ENCODE measurements at places on chromosomes 11 and 22. TPM values are rescaled to one million over a fixed set of nuclear protein-coding genes. Genes with fewer than 3 reads are reported as not detected.
A peak's percentile ranks its signal among the peaks of the same experiment; 100 is the strongest.

DNA sequence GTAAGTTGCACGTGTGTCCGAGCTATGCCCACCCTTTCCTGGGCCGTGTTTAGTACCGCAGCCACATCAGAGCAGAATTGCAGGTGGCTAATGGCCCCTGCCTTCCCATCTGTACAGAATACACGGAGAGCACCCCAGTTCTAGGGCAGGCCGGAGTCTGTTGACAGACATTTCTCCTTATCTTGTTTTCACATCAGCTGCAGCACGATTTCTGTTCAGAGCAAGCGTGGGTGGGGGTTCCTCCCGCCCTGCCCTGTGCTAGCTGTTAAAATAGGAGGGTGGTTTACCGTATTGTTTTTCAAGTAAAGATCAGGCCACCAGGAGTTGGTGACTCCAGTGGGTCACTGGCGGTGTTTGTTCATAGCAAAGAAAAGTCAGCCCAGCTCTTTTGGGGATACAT lies 41.1 kb downstream of the UBASH3B start:
- no peak for DNase-seq

GRCh38 chr11:106234794-106235193 lies 157.3 kb downstream of the AASDHPPT start:
- DNase-seq, result no peak

DNA sequence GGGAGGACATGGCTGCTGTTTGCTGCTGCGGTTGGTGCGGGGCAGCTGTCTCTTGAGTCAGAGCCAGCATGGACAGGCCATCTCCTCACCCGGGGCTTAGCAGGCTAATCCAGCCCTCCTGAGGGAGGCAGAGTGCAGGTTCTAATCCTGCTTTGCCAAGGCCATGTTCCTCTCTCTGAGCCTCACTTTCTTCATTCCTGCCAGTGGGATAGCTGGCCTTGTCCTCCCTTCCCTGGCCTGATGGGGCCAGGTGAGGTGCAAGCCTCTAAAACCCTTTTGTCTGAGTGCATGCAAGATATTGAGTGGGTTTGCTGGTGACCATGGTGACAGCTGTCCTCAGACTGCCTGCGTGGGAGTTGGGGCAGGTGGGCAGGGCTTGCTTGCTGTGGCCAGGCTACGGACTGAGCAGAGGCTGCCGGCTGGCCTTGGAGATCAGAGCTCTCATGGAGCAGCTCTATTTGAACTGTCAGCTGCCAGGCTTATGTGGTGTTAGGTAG lies 3.6 kb downstream of the USP35 start:
- DNase-seq, result no peak

DNA sequence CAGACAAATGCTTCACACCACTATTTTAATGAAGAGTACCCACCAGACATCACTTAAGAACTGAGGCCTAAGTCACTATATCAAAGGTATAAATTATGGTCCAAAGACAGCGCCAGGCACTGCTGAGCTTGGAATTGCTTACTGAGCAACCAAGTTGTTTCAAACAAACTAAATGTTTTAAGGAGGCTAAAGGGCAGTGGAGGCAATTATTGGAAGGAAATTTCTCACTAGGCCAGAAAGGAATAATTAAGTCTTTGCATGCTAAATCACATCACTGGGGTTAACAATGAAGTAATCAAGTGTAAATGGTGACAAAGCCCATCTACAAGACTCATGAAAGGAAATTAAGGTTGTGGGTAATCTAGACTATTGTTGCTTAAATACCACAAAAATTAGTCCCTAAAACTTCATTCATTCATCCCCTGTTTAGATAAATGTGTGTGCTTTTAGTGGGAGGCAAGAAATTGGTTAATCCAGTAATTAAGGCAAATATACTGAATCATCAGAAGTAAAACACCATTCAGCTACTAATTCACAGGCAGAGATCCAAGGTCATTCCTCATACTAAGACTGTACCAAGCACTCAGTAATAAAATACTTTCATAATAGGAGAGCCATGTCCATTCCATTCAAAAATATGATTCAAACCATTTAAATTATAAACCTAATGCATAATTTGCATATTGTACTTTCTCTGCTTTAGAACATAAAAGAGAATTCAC lies 21.2 kb downstream of the LGR4 start:
- DNase-seq, result peak; percentile 77

GRCh38 chr22:44931077-44931540 lies 78.7 kb downstream of the PHF21B start:
- DNase-seq, result no peak

DNA sequence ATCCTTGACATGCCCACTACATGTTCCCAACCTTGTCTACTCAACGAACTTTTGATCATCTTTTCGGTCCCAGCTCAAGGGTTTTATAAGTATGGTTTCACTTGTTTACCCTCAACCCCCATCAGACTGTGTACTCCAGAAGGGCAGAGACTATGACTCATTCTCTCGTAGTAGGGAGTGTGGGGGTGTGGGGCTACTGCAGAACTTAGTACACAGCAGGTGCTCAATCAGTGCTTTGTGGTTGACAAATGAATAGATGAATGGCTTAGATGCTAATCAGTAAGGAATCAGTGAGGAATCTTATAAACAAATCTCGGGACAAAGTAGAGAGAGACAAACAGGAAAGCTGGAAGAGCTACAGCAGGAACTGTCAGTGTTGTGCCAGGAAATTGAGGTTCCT lies 151.7 kb upstream of the PLET1 start:
- peak; percentile 83 for DNase-seq

RIMBP3C gene
- 1.9 TPM for total RNA-seq

DNA sequence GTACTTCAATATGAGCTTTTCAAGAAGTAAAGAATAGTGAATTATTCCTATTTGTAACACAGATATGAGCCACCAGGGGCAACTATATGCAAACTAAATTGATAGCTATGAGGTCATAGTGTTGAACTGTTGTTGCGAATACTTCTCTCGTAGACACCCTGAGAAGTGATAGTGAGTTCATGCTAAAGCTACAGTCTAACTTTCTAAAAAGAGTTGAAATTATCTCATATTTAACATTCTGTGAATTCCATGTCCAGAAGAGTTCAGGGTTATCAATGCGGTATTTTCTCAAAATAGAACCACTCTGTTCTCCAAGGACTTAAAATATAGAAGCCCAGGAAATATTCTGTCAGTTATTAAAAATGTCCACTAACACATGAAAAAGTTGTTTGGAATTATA lies 185.4 kb downstream of the AASDHPPT start:
- no peak for DNase-seq

DNA sequence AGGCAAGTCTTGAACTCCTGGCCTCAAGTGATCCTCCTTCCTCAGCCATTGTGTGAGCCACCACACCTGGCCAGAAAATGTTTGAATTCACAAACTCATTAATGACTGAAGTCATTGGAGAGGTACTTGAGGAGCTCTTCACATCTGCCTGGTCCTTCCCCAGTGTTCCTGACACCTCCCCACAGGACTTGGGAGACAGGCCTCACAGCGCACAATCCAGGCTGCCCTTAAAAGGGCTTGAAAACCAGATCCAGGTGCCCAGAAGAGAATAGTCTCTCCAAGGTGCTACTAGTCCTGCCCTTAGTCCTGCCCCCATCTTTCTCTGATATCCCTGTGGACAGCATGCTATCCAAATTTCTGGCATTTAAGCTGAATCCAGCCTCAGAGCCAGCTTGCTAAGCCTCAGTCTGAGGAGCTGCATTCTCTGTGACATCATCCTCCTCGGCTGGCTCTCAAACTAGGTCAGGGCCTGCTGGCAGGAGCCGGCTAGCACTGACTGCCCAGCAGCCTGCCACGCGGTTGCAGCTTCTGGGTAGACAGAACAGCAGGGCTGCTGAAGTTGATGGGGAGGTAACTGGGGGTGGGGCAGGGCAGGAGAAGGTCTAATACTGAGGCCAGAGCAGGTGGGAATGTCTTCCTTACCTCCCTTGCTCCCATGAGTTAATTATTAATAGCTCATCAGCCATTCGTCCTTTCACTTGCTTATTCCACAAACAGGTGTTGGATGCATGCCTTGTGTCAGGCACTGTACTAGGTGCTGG lies 35.3 kb upstream of the NECTIN1 start:
- DNase-seq, result no peak

DNA sequence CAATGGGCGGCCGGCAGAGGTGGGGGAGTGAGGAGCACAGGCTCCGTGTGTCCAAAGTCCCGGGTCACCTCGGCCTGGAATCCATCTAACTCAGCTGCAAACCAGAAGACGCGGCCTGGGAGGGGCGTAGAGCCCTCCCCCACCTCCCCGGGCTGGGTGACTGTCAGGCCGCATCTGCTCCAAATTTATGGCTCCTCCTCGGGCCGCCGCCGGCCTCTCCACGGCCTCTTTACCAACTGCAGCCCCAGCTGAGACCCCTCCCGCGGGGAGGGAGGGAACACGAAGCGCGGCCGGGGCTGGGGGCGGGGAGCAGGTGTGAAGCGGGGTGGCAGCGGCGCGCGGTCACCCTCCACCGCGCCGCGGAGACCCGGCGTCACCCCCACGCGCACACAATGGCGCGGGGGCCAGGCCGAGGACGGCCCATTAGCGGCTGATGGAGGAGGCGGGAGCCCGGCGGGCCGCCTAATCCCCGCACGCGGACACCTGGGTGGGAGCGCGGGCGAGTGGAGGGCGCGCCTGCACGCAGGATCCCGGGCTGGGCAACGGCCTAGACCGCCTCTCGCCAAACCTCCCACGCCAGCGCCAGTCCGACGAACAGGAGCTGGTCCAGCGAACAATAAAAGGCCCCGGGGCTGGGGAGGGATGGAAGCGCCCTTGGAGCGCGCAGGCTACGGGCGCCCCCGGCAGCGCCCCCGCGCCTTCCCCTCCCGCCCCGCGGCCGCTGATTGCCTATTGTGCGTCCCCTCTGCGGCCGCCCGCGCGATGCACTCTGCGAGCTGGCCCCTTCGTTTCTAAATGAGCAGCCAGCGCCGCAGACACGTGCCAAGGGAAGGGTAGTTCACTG lies 25.9 kb upstream of the ROBO3 start:
- no peak for DNase-seq

All from A673 (cell line).